GM04503 (cell line): ENCODE measurements at places on chromosomes 11 and 22.

DNA sequence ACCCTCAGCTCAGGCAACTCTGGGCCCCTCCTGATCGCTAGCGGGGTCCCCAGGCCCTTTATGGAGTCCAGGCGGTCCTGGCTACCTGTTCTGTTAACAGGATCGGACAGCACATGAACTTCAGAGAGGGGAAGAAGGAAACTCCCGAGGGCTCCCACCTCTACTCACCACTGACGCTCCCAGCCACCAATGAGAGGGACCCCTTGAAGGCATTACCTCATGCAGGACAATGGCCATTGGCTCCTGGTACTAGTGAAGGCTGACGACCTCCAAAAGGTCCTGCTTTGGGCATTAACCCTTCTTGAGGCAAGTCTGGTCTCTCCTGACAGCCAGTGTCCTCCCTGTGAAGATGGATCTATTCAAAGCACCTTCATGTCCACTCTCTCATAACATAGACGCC, 71.5 kb upstream of the LMO1 start:
- DNase-seq, result no peak

GRCh38 chr22:49622241-49623105, 205.2 kb downstream of the BRD1 start:
- no peak for DNase-seq

DNA sequence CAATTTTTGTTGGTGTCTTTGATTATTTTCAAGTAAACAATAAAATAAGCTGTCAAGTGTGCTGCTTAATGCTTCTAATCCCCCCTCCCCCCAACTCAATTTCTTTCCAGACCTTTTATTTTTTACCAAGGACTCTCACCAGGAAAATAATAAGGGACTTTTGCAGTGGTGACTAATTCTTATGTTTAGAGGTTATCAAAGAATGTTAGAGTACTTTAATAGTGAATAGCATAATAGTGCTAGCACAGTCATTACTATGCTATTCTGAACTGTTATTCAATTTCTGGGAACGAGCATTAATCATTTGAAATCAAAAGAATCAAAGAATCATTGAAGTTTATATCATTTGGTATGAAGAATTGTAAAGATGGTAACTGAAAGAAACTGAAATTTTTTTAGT, 251.4 kb downstream of the DDX10 start:
- no peak for DNase-seq

DNA sequence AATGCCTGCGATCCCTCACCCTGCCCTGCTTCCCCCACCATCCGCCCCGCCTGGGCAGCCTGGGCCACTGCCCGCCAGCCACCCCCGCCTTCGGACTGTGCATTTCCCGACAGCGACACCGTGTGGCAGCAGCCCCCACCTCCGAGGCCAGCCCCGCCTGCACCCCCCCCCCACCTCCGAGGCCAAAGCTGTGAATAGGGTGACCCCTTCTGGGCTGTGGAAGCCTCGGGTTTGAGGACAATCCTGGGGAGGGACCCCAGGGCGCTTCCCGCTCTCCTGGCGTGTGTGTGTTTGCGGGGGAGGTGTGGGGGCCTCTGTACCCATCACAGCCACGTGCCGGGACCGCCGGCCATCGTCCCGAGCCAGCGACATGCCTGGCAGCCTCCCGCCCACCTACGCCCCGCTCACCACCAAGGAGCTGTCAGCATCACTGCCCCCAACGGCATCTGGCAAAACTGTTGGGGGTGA, 33.8 kb upstream of the PPARA start:
- DNase-seq, result no peak

DNA sequence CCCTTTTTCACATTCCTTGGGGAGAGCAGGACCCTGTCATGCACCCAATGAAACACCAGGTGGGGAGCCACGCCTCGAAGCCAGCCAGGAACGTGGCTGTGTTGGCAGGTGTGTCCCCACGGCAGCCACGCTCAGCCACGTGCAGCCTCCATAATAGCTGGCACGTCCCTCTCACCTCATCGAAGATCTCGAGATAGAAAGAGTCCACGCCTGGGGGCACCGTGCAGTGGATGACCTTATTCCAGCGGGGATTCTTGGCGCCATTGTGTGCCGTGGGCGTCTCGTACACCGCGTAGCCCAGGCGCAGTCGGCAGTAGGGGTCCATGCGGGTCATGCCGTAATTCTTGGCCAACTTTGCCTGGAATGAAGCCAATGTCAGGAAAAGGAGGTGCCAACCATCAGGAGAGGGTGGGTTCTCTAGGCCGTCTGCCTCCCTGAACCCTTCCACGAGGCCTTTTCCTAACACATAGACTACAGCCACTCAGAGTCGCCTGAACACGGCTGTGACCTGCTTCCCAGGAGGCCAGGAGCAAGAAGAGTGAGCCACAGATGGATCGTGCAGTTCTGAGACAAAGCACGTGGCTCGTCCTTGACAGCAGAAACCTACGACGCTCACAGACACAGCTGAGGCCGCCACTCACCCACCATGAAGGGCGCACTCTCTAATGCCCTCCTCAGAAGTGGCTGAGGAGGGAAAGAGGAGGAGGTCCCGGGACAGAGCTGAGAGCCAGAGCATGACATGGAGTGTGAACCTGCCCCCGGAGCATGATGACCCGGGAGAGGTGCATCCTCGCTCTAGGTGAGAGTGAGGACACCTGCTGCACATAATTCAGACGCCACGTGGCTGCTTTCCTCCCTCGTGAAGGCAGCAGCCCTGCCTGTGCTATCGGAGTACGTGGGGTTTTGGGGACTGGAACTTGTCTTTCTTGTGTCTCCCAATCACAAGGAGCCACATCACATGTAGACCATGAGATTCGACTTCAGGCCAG, 19.1 kb downstream of the TOLLIP start:
- DNase-seq, result no peak

GRCh38 chr11:44191322-44192016, 96.0 kb downstream of the EXT2 start:
- no peak for DNase-seq

DNA sequence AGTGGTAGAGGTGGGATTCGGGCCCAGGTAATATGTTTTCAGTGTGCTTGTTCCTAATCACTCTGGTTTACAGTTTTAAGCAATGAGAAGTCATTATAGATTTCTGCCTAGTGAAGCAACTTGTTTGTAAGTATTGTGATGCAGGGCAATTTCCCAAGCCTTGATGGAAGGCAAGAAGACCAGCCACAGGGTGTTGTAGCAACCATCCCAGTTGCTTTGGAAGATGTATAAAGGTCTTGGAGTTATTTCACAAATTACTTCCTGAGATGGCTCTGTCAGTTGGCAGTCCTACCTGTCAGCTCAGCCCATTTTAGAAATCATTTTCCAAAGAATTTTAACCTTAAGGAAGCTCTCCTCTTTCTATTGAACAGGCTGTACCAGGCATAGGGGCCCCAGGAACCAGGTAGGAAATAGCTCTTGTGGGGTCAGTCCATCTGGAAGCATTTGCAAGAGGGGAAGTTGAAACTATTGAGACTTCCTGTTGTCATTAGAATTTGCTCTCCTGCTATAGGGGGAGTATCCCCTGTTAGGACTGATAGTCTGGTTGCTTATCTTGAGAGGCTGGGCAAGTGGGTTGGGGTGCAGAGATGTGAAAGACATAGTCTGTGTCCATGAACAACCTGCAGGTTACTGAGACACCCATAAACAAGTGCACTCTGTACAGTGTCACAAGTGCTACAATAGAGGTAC, 47.9 kb downstream of the STIM1 start:
- no peak for DNase-seq

GRCh38 chr22:17788528-17789378, 14.5 kb upstream of the BID start:
- no peak for DNase-seq

- no peak for DNase-seq
Measured at GRCh38 chr11:105618343-105618955, 8.6 kb downstream of the GRIA4 start.

- DNase-seq, result no peak
Measured at GRCh38 chr11:63507511-63507910, 1.6 kb downstream of the LGALS12 start.
